ENCODE measurements at places on chromosomes 7 and 10. TPM values are rescaled to one million over a fixed set of nuclear protein-coding genes. Genes with fewer than 3 reads are reported as not detected.

The AKR1C3 gene
- total RNA-seq = 74.1 TPM

The ZNF804B gene
- not detected for total RNA-seq

The ASZ1 gene
- not detected for total RNA-seq

The CACNB2 gene
- total RNA-seq = 0.20 TPM

The TMEM176A gene
- not detected for total RNA-seq

The PRLHR gene
- total RNA-seq = not detected

The CFAP69 gene
- total RNA-seq = 10.6 TPM

The AKR1C2 gene
- total RNA-seq = 14.9 TPM

The GRID2IP gene
- not detected for total RNA-seq

The ZNF800 gene
- total RNA-seq = 11.3 TPM

The PNLIP gene
- not detected for total RNA-seq

The CALML5 gene
- total RNA-seq = not detected

The COL17A1 gene
- 1.1 TPM for total RNA-seq

Data from smooth muscle cell of the pulmonary artery (primary cell).